ENCODE measurements at places on chromosomes 3 and 15. TPM values are rescaled to one million over a fixed set of nuclear protein-coding genes. Genes with fewer than 3 reads are reported as not detected.
A peak's percentile ranks its signal among the peaks of the same experiment; 100 is the strongest.

GRCh38 chr3:132253262-132253878 lies 63.8 kb upstream of the ACP3 start:
- no peaks in the 10 kb centered on the region for H3K36me3 ChIP-seq
- peak; percentile 13 for DNase-seq
- H3K27ac ChIP-seq, result no peak overlapping the region
- H3K4me3 ChIP-seq, result no peak overlapping the region
- peaks cover 7% of the 10 kb centered on the region for H3K27me3 ChIP-seq

- H3K36me3 ChIP-seq, result no peaks in the 10 kb centered on the region
- H3K27ac ChIP-seq, result no peak overlapping the region
- H3K27me3 ChIP-seq, result no peaks in the 10 kb centered on the region
Observed at GRCh38 chr3:118932822-118933558, 101.7 kb downstream of the IGSF11 start.

GRCh38 chr3:155423526-155424322 lies 130.2 kb upstream of the STRIT1 start:
- no peak overlapping the region for H3K4me3 ChIP-seq
- no peaks in the 10 kb centered on the region for H3K4me1 ChIP-seq
- no peak for DNase-seq
- no peaks in the 10 kb centered on the region for H3K36me3 ChIP-seq
- H3K27me3 ChIP-seq, result peaks cover 2% of the 10 kb centered on the region

GRCh38 chr15:80967991-80968510 lies 21.6 kb downstream of the MESD start:
- H3K4me1 ChIP-seq, result peaks cover 4% of the 10 kb centered on the region
- no peak for DNase-seq
- H3K36me3 ChIP-seq, result peaks cover 31% of the 10 kb centered on the region

The C3orf22 gene
- not detected for total RNA-seq

The LYZL4 gene
- not detected for total RNA-seq

- peaks cover 2% of the 10 kb centered on the region for H3K4me1 ChIP-seq
- no peak overlapping the region for H3K27ac ChIP-seq
- H3K36me3 ChIP-seq, result no peaks in the 10 kb centered on the region
- DNase-seq, result no peak
- H3K4me3 ChIP-seq, result no peak overlapping the region
Observed at GRCh38 chr15:69127306-69127705, 33.1 kb upstream of the GLCE start.

DNA sequence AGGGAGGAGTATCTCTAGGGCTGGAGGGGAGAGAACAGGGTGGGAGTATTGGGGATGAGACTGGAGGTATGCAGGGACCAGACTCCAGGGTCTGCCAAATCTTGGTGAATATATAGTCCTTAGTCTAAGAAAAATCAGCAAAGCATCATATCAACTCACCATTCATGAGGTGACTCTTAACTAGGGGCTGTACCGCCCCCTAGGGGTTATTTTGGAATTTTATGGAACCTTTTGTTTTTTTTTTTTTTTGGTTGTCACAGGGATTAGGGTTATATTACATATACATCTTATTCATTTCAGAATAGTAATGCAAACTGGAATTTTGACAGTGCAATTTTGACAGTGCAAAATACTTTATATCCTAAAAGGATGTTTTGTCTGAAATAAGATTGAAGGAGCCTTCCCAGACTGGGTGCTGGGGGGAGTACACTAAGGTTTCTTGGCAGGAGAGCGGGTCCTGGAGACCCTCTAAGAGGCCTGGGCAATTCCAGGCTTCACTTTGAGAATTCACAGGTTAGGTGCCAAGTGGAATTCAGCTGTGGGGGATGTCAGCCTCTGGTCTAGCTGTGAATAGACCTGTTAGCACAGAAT lies 7.5 kb downstream of the CMTM7 start:
- H3K4me3 ChIP-seq, result no peak overlapping the region
- H3K36me3 ChIP-seq, result peaks cover 11% of the 10 kb centered on the region
- DNase-seq, result peak; percentile 53
- H3K27me3 ChIP-seq, result no peaks in the 10 kb centered on the region
- peaks cover 72% of the 10 kb centered on the region for H3K4me1 ChIP-seq

The ZNF774 gene
- 1.5 TPM for total RNA-seq

GRCh38 chr15:75065851-75066509 lies 42.6 kb downstream of the PPCDC start:
- H3K36me3 ChIP-seq, result peaks cover 2% of the 10 kb centered on the region
- H3K27me3 ChIP-seq, result peaks cover 12% of the 10 kb centered on the region
- no peak for DNase-seq
- no peak overlapping the region for H3K27ac ChIP-seq
- H3K4me3 ChIP-seq, result no peak overlapping the region
- H3K4me1 ChIP-seq, result peaks cover 19% of the 10 kb centered on the region

DNA sequence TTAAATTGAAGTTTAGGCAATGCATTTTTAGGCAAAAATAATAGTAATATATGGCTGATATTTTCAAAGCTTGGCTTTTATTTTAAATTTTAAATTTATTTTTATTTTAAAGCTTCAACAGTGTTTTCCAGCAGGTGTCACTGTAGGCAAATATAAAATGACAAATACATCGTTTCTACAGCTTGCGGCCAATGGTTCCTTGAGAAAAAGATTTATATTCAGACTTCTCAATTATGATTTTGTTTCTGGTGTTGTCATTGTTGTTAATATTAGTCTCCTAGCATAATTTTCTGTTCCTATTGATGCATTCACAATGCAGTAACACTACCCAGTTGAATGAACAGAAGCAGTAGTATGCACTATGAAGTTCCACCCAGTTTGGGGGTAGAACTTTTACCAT lies 220.7 kb upstream of the DNAJC19 start:
- H3K27ac ChIP-seq, result no peak overlapping the region
- no peaks in the 10 kb centered on the region for H3K4me1 ChIP-seq
- no peaks in the 10 kb centered on the region for H3K36me3 ChIP-seq
- no peak overlapping the region for H3K4me3 ChIP-seq

DNA sequence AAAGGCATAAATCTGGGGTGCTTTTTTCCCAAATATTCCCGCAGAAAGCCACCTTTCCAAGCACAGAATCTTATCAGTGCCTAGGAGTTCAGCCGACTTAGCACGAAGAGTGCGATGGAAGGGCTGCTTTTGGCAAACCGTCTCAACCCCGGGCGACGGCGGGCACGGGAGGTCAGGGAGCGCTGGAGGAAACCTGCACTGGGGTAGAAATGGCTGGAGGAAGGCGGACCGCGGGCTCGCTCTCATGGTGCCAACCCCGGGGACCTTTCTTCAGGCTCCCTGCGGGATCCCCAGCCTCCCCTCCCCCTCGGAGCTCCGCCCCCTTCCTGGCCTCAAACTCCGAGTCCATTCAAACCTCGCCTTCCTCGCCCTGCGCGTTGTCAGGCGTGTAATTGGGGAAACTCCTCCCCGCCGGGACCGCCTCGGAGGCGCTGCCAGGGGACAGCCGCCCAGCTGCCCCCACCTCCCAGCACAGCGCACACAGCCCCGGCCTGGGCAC lies at the start of gene GABRG3:
Gene GABRG3, plus strand, starts transcription at position 470 of the 499 bp plus-strand sequence.
- no peak within 1 kb of the TSS for H3K27ac ChIP-seq
- H3K4me3 ChIP-seq, result no peak within 1 kb of the TSS
- peaks cover 16% of the 10 kb centered on the region for H3K27me3 ChIP-seq
- no peak for DNase-seq

GRCh38 chr3:57546616-57547015 lies 2.5 kb upstream of the DNAH12 start:
- H3K36me3 ChIP-seq, result no peaks in the 10 kb centered on the region
- no peak for DNase-seq
- peaks cover 5% of the 10 kb centered on the region for H3K27me3 ChIP-seq
- H3K4me1 ChIP-seq, result peaks cover 4% of the 10 kb centered on the region
- no peak overlapping the region for H3K27ac ChIP-seq
- H3K4me3 ChIP-seq, result no peak overlapping the region
